ENCODE measurements at places on chromosomes 3 and 15.
A peak's percentile ranks its signal among the peaks of the same experiment; 100 is the strongest.

- no peak for DNase-seq
Measured at GRCh38 chr15:100726421-100727190, 124.2 kb downstream of the ASB7 start.

GRCh38 chr15:78131295-78132061, at the start of gene CIB2:
Gene CIB2 (minus strand): TSS chr15:78131445. CDS start chr15:78131215, 230 bp downstream.
- peak; percentile 72 for DNase-seq

DNA sequence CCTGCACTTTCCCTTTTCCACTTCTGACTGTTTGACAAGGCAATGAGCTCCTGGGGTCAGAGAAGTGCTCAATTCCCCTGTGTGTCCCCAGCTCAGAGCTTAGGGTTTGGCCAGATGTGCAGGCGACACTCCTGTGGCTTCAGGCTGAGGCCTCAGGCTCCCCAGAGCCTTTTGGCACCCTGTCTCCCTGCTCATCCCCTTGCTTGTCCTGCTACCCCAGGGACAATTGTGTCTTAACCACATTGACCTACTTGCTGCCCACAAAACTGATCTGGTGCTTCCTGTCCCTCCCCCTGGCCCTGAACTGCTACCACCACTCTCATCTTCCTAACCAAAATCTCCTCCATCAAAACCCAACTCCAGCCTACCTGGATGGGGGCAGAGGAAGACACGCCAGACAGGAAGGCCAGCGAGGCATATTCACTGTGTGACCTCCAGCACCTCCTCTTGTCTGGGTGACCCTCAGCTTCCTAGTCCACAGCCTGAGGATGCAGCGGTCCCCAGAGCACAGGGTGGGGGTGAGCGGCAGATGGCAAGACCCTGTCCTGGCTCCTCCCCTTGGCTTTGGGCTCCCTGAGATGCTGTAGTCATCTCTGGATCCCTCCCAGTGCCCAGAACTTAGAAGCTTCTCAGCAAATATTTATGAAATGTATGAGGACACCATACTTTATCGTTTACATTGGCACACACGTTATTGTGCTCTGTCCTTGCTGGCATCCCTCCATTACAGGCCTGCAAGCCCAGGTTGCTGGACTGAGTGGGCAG, 98.9 kb upstream of the SLC6A6 start:
- no peak for DNase-seq

GRCh38 chr3:25397150-25397549, 30.9 kb upstream of the RARB start:
- DNase-seq = no peak

- DNase-seq = no peak
Measured at GRCh38 chr3:67691207-67691606, 36.8 kb upstream of the SUCLG2 start.

DNA sequence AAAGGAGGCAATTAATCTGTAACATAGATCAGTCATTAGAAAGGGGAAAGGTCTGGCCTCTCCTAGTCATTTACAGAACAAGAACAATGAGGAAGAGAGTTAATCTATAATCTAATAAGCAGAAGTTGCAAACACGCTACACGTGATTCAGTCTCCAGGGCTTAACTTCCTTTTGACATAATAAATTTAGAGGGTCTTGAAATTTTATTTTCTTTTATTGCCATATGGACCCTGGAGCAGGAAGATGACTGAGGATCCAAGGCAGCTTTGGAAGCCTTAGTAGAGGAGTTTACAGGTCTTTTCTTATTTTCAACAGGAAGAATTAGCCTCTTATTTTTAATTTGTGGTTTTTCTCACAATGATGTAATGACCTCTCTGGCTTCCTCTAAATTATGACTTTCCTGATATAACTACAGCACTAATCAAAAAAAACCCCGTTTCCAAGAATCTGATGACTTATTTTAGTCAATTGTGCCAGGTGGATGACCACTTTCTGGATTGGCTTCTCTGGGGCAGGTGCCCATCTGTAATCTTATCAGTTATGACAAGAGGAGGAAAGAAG, 32.2 kb downstream of the ADGRG7 start:
- DNase-seq = no peak

- no peak for DNase-seq
Measured at GRCh38 chr15:57647791-57648130, 56.1 kb downstream of the MYZAP start.

DNA sequence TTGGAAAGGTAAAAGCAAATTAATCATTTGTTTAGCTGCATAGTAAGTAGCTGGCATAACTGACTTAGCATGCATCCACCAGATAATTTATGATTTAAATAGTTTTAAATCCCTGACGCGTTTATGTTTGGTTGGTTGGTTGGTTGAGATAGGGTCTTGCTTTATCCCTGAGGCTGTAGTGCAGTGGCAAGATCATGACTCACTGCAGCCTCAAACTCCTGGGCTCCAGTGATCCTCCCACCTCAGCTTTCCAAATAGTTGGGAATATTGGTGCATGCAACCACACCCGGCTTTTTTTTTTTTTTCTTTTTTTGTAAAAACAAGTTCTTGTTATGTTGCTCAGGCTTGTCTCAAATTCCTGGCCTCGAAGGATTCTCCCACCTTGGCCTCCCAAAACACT, 263.4 kb downstream of the MCTP2 start:
- DNase-seq = no peak

GRCh38 chr15:75203017-75203907, 1.6 kb downstream of the C15orf39 start:
- DNase-seq = no peak

GRCh38 chr3:143991713-143992112, 20.1 kb downstream of the DIPK2A start:
- DNase-seq = no peak

DNA sequence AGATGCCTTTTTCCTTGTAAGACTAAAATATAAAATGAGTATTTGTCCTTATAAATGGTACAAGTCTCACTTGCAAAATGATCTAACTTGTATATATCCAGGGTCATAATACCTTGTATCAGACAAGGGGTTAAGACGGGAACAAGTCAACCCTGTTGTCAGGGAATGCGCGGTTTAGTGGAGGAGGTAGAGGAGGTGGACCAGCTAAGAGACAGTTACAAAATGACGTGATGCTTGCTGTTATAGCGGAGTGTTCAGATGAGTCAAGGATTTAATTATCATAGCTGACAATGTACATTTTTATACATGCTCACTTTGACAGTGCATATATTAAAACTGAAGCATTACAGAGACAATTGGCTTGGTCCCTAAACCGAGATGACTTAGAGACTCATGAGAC, 26.8 kb upstream of the KLHL25 start:
- no peak for DNase-seq

GRCh38 chr15:63833021-63833696, 589 bp downstream of the HERC1 start:
- DNase-seq = peak; percentile 11

DNA sequence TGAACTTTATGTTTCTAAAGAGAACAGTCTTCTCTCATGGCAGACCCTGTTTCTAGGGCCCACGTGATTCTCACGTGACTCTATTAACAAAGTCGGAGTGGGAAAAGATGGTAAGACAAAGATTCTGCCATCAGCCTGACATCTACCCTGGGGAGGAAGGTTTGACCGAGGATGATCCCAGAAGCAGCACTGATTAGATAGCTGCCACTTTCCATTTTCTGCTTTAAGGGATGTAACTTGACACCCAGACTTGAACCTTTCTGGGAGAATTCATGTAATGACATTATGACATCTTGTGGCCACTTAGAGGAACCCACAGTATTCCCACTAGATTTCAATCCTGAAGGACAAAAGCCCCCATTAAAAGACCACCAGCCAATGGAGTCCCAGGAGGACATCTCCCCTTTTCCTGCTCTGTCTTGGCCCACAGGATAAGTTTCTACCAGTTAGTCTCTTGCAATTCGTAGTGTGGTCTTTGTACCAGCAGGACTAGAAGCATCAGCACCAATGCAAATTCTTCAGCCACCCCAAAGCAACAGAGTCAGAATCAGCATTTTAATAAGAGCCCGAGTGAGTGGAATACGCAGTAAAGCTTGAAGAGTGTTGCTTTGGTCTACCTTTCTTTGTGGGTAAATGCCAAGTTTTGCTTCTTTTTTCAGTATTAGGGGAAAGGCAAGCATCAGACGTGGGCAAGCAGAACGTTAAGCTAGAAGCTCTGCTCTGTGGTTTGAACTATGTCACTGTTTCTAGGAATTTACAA, 480.5 kb upstream of the PROK2 start:
- no peak for DNase-seq

DNA sequence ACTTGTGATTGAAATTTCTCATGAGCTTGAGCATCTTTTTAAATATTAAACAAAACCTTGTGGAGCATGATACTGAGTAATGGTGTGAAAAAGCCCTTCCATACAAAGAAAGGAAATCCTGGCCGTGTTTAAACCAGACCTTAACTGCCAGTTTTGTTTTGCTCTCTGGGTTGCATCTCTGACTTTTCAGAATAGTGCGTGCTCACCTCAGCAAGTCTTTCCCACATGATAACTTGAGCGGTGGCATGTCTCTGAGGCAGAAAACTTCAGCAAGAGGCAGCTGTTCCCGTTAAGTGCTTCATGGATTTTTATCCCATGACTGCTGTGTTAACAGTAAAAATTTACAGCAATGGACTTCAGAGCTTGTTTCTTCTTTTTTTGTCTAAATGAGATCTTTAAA, 393.3 kb downstream of the FEZF2 start:
- DNase-seq = no peak

GRCh38 chr3:94525043-94525442, 462.2 kb downstream of the NSUN3 start:
- no peak for DNase-seq

DNA sequence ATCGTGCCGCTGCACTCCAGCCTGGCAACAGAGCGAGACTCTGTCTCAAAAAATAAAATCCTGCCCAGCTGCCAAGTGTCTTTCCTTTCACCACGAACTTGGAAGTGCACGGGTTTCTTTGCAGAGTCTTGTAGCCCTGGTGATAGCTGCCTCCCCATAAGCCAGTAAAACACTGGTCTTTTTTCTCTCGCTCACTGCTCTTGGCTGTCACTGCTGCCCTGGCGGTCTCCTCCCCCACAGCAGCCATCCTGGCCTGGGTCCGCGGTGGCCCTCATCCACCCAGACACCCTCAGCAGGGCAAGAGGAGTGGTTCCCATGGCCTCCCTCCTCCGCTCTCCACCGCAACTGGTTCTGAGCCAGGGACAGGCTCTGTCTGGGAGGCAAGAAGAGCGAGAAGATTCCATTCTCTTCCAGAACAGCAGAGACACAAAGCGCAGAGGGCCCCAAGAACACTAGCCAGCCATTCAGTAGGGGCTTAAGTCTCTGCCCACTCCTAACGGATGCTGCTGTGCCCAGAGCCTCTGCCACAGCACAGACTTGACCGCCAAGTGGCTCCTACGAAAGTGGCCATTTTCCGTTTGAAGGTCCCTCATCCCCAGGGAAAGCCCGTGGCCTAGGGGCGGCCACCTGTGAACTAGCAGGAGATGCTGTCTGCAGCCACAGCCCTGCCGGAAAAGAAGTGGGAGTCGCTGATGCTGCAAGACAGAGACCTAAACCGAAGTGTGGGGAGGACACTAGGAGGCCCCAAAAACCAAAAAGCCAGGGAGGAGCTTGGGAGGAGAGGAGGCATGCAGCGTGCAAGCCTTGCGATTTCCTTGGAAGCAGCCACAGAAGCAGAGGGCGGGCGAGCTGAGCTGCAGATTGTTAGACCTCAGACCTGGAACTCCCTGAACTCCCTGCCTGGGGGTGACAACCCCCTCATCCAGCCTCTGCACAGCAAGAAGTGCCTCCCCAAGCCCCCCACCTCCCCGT, 44.1 kb downstream of the KLHL25 start:
- no peak for DNase-seq

DNA sequence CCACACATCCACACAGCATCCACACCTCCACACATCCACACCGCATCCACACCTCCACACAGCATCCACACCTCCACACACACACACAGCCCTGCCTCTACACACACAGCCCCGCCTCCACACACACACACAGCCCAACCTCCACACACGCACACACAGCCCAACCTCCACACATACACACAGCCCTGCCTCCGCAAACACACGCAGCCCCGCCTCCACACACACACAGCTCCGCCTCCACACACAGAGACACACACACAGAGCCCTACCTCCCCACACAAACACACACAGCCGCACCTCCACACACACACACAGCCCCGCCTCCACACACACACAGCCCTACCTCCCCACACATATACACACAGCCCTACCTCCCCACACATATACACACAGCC, 4.7 kb downstream of the MESP1 start:
- no peak for DNase-seq

DNA sequence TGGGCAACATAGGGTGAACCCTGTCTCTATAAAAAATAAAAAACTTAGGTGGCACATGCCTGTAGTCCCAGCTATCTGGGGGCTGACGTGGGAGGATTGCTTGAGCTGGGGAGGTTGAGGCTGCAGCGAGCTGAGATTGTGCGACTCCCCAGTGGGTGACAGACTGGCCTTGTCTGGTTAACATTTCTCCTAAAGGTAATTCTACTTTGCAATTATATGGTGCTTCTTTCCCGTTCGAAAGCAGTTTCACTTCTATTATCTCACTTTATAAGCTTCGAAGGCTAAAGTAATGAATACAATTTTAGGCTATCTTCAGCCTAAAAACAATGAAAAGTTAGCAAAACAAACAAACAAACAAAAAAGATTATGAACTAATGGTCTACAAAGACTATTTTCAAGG, 35.3 kb downstream of the COMMD2 start:
- no peak for DNase-seq

DNA sequence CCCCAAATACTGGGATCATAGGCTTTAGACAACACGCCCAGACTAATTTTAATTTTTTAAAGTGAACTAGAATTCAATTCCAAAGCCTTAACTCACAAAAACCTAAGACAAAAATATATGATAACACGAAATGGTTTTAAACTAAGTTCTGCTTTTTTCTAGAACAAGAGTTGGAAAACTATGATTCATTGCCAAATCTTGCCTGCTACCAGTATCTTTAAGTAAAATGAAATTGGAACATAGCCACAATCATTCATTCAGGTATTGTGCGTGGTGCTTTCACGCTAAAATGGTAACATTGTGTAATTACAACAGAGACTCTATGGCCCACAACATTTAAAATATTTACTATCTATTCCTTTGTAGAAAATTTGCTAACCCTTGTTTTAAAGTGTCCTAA, 488.0 kb upstream of the ZNF385D start:
- no peak for DNase-seq

GRCh38 chr3:52730681-52731080, 24.8 kb downstream of the SPCS1 start:
- DNase-seq = no peak

DNA sequence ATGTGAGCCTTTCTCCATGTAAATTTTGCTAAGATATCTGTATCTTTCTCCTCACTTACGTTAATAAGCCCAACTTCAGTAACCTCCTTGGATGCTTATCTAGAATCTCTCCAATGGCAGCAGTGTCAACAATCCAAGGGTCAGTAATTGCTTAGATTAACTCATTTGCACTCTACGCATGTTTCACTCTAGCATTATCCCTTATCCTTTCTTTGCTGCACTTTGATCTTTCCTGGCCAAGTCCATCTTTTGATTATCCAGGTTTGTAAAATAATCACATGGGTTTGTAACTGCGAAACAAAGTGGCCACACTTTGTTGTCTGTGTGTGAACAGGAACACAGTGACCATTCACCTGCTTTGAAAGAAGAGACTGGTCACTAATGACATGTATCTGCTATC, 577.6 kb downstream of the RSL24D1 start:
- DNase-seq = no peak
